Stimulated activated CD4-positive, alpha-beta T cell treated with anti-CD3 and anti-CD28 coated beads, Interleukin-4, amount 100 ng/mL, for 48 hours (primary cell): ENCODE measurements at places on chromosomes 4 and X.

DNA sequence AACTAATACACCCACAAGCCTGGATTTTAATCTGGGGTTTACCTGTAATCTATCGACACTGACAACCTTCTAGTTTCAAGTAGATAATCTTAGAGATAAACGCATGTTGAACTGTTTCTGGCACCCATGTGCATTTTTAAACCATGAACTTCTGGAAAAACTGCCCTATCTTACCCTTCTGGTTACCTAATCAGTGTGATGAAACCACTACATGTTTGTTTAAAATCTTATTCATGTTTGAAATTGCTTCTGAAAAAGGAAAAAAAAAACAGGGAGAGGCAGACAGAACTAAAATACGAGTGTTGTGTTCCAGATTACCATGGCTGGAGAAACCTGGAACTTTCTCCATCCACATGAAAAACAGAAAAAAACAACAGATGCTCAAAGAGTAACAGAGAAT, 139.3 kb downstream of the MID1IP1 start:
- DNase-seq = no peak

GRCh38 chrX:120140293-120140981, 18.0 kb upstream of the RHOXF2 start:
- no peak for DNase-seq

- no peak for DNase-seq
Observed at GRCh38 chr4:23966725-23967124, 76.9 kb upstream of the PPARGC1A start.

GRCh38 chrX:39911278-39911897, 186.4 kb downstream of the BCOR start:
- DNase-seq = no peak

DNA sequence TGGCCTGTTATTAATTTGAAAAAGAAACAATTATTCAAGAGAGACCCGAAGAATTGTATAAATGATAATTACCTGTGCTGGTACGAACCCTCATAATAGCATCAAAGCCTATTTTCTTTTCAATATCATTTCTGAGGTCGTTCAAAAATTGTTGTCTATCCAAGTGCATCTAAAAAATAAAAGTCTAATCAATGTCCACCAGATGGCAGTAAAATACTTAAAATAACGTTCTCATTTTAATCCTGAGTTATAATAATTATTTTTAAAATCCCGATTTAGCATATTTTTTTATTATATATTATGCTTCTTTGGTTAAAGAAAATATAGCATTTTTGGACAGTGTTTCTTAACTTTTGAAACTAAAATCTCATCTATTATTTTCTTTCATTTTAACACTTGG, 55.7 kb downstream of the METTL14 start:
- DNase-seq = no peak

DNA sequence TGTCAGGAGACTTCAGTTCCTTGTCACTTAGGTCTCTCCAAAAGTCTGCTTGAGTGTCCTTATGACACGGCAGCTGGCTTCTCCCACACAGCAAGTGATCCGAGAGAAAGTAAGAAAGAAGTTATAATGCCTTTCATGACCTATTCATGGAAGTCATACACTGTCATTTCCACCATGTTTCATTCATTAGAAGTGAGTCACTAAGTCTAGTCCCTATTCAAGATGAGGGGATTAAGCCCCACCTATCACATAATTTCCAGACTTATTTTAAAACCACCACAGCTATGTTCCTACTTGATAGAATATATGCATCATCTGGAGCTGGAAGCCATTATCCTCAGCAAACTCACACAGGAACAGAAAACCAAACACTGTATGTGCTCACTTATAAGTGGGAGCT, 25.2 kb upstream of the COL25A1 start:
- no peak for DNase-seq

GRCh38 chr4:38582889-38583470, 81.0 kb upstream of the KLF3 start:
- no peak for DNase-seq

- DNase-seq = no peak
Observed at GRCh38 chr4:101794806-101795205, 4.3 kb downstream of the BANK1 start.

DNA sequence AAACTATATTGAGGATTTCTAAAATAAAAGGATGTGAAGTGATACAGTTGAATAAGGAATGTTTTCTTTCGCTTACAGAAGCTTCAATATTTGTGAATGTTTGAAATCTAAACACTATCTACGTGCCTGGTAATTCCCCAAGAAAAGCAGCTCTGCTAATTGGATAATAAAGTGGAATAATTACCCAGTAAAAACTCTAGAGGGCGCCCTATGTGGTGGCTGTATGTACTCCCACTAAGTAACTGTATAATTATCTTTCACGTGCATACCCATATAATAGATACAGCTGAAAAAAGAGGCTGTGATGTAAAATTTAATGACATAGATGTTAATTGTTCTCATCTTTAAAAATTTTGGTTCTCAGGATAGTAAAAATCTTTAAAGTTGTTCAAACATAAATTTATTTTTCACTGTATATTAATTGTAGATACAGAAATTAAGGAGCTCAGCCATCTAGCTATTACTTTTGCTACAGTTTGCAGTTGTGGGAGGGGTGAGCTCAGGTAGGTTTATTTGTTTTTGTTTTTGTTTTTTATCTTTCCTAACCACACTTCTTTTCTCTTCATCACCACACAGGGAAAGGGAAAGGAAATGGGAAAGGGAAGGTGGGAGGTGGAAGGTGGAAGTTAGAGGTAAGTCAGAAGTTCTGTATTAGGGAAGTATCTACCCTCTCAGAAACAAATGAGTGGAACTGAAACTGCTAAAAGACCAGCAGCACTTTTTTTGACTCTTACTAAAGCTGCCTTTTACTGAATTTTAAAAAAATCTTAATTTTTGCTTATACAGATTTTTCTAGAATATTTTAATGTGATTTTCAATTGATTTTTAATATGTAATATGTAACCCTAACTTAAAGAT, 151.7 kb upstream of the RPS6KA6 start:
- no peak for DNase-seq

DNA sequence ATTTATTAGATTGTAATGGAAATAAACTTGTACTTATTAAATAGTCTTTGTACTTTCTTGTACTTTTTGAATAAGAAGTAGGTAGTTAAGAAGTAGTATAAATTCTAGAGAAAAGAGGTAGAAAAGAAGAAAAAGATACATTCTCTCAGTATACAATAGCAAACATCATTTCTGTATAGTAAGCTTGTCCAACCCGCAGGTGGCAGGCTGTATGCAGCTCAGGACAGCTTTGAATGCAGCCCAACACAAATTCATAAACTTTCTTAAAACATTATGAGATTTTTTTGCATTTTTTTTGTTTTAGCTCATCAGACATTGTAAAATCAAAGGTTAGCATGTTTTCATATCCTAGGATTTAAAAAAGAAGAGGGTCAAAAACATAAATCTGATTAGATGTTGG, 441.6 kb downstream of the DTHD1 start:
- no peak for DNase-seq
